T-helper 17 cell (primary cell): ENCODE measurements at places on chromosomes 6 and 20.
A peak's percentile ranks its signal among the peaks of the same experiment; 100 is the strongest.

- H3K36me3 ChIP-seq = no peaks in the 10 kb centered on the region
- H3K27me3 ChIP-seq = no peaks in the 10 kb centered on the region
- H3K4me3 ChIP-seq = no peak overlapping the region
- peaks cover 20% of the 10 kb centered on the region for H3K4me1 ChIP-seq
These were observed 2.9 kb downstream of the ZNF335 start for GRCh38 chr20:45968801-45969711.

DNA sequence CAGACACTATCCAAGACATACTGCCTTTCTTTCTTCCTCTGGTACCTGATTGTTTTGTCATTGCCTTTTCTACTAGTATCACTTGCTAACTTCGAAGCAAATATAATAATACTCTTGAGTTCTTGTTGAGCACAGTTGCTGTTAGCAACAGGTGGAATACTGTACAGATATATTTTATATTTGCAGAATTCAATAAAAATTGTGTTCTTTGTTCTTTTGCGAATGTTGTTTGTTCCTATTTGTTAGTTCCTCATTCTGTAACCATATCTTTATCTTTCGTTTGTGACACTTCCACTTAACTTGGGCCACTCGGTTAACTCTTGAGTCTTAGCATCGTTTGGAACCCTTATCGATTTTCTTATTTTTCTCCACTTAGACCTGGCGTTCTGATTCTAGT, 868 bp downstream of the CYB5R4 start:
- peak overlapping the region; percentile 95 for H3K27ac ChIP-seq
- H3K4me1 ChIP-seq = peaks cover 38% of the 10 kb centered on the region
- peaks cover 3% of the 10 kb centered on the region for H3K36me3 ChIP-seq
- DNase-seq = no peak
- peaks cover 4% of the 10 kb centered on the region for H3K27me3 ChIP-seq
- H3K4me3 ChIP-seq = peak overlapping the region; percentile 99

- DNase-seq = no peak
- H3K27me3 ChIP-seq = peaks cover 62% of the 10 kb centered on the region
- H3K4me1 ChIP-seq = no peaks in the 10 kb centered on the region
These were observed 266.3 kb downstream of the ERMARD start for GRCh38 chr6:170017603-170018320.

DNA sequence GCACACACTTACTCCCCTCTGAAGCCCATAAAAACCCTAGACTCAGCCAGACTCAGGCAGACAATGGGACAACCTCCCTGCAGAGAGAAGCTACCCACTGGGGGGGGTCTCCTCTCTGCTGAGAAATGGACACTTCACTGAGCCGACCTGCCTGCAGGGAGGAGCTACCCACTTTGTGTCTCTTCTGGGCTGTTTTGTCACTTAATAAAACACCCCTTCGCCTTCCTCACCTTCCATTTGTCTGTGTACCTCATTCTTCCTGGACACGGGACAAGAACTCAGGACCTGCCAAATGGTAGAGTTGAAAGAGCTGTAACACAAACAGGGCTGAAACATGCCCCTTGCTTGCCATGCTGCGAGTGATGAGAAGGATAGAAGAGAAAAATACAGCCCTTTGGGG, 151.7 kb upstream of the HDDC2 start:
- peaks cover 8% of the 10 kb centered on the region for H3K27me3 ChIP-seq
- H3K4me1 ChIP-seq = no peaks in the 10 kb centered on the region
- H3K27ac ChIP-seq = no peak overlapping the region

DNA sequence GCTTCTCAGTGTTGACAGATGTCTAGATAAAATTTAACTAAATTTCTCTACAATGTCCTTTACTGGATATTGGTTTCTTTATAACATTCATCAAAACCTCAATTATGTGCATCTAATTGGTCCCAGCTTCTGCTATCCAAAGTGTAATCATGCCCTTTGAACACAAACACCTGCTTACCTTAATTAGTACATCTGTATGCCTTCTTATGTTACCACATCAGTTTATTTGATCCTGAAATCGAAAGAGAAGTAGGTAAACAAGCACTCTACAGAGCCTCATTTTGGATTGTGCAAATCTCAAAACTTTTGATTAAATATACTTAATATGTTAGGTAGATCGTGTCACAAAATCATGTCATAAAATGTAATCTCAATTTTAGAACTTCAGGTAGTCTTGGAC, 36.5 kb downstream of the TAB2 start:
- no peak overlapping the region for H3K4me3 ChIP-seq
- DNase-seq = no peak
- no peaks in the 10 kb centered on the region for H3K27me3 ChIP-seq
- H3K4me1 ChIP-seq = peaks cover 54% of the 10 kb centered on the region
- H3K27ac ChIP-seq = peak overlapping the region; percentile 81
- H3K36me3 ChIP-seq = peaks cover 4% of the 10 kb centered on the region

- H3K4me1 ChIP-seq = no peaks in the 10 kb centered on the region
- no peak for DNase-seq
- H3K27ac ChIP-seq = no peak overlapping the region
- no peaks in the 10 kb centered on the region for H3K27me3 ChIP-seq
- no peak overlapping the region for H3K4me3 ChIP-seq
These were observed 238.8 kb upstream of the SLC35B3 start for GRCh38 chr6:8674126-8674525.

DNA sequence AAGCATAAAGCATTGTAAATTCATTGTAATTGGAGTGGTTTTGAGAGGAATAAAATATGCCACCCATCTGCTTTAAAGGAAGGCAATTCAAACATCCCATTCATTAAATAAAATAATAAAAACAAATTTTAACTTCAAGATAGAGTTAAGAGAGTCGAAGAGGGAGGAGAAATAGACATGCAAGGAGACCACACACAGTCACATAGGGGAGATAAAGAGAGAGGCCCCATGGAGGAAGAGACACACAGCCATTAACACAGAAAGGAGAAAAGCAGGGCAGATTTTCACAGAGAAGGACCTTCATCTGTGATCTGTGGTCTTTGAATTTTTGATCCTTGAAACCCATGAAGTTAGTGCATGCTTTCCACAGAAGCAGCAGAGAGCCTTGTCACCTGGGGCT, 214.3 kb upstream of the TCF21 start:
- H3K4me3 ChIP-seq = no peak overlapping the region
- no peaks in the 10 kb centered on the region for H3K36me3 ChIP-seq
- no peak overlapping the region for H3K27ac ChIP-seq
- H3K4me1 ChIP-seq = peaks cover 2% of the 10 kb centered on the region
- H3K27me3 ChIP-seq = peaks cover 9% of the 10 kb centered on the region

- H3K36me3 ChIP-seq = no peaks in the 10 kb centered on the region
- no peak for DNase-seq
- H3K27me3 ChIP-seq = no peaks in the 10 kb centered on the region
- no peak overlapping the region for H3K4me3 ChIP-seq
These were observed 60.0 kb upstream of the EZR start for GRCh38 chr6:158879180-158879579.
